ENCODE measurements at places on chromosomes 16 and 17.

- no peak for DNase-seq
These were observed 66.5 kb downstream of the IGF2BP1 start for GRCh38 chr17:49063652-49064051.

DNA sequence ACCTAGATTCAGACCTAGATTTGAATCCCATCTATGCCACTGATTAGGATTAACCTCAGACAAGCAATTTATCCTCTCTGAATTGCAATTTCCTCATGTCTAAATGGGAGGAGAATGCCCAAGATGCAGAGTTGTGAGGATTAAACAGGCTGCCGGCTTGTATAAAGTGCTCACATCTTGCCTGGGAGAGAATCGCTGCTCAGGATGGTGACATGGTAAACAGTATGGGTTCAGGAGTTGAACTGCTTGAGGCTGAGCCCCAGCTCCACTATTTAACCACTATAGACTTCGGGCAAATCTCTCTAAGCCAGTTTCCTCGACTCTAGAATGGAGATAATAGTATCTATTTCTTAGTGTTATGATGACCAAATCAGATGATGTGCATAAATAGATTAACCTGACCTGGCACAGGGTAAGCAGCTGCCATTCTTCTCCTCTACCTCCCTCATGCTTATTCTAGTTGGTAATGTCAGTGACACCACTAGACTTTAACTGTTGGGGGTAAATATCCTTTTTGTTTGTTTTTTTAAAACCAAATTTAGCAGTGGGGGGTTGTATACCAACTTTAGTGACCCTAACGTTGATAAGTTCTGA is 732 bp upstream of the RPL27 start:
- no peak for DNase-seq

GRCh38 chr17:49779739-49780231 is 8.7 kb upstream of the KAT7 start:
- no peak for DNase-seq

DNA sequence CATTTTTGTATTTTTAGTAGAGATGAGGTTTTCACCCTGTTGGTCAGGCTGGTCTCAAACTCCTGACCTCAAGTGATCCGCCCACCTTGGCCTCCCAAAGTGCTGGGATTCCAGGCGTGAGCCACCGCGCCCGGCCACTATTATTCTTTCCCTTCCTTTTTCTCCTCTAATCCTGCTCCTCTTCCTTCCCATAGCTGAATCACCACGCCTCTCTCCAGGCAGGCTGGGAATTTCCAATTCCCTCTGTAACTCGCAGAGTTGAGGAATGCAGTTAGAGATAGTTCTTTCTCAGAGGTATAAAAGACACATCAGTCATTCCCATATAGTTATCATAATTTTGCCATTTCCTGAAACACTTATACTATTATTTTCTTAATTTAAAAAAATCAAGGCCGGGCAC is 11.2 kb downstream of the METTL16 start:
- no peak for DNase-seq

- DNase-seq: no peak
These were observed 64.2 kb downstream of the FOXK2 start for GRCh38 chr17:82583720-82584234.

GRCh38 chr16:22813948-22814710 is at the start of gene HS3ST2:
HS3ST2 (plus strand) TSS chr16:22814162; CDS start chr16:22814611, 449 bp downstream.
- DNase-seq: no peak

GRCh38 chr17:17963694-17964436 is 8.3 kb downstream of the TOM1L2 start:
- no peak for DNase-seq

DNA sequence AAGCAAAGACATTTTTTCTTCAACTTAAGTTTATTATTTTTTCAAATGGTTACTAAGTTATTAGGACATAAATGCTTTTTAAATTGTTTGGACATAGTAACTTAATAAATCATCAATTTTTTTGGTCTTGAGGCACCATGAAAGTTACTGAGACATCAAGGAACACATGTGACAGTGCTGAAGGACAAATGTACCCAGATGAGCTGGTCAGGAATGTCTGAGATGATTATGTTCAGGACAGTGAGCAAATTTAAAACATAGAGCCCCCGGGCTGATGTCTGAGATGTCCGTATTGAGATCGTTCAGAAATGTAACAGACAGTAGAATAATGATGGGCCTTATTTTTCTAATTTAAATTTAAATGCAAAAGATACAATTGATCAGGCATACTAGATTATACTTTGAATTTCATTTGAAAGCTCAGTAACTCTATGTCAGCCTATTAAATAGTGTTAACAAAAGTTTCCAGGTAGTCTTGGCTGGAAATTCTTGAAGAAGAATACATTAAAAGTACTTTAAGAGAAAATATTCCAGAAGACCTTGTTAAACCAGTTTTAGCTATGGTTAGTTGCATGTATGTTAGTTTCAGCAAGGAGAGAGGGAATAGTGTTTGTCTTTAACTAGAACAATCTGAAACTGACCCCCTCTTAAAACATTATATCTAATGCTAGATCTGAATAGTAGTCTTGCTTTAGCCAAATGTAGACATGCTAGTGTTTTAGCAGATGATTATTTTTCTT is 36.4 kb downstream of the SEC14L1 start:
- DNase-seq: no peak

DNA sequence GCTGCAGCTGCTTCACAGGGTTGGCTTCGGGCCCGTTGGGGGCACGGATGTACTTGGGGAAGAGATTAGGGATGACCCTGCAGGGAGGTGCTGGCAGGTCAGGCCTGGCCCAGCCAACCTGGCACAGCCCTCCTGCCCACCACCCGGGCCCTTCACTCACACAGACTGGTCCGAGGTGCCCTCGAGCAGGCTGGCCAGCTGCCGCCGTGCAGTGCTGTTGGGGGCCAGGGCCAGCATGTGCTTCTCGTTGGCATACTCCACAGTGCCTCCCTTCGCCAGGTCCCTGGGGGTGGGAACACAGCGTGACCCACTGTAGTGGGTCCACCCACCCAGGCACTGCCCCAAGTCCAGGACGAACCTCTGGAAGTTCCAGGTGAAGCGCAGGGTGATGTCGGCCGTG is 9.9 kb downstream of the CTU2 start:
- DNase-seq: no peak

- DNase-seq: no peak
These were observed 1.1 kb downstream of the SLC12A4 start for GRCh38 chr16:67967183-67967957.

DNA sequence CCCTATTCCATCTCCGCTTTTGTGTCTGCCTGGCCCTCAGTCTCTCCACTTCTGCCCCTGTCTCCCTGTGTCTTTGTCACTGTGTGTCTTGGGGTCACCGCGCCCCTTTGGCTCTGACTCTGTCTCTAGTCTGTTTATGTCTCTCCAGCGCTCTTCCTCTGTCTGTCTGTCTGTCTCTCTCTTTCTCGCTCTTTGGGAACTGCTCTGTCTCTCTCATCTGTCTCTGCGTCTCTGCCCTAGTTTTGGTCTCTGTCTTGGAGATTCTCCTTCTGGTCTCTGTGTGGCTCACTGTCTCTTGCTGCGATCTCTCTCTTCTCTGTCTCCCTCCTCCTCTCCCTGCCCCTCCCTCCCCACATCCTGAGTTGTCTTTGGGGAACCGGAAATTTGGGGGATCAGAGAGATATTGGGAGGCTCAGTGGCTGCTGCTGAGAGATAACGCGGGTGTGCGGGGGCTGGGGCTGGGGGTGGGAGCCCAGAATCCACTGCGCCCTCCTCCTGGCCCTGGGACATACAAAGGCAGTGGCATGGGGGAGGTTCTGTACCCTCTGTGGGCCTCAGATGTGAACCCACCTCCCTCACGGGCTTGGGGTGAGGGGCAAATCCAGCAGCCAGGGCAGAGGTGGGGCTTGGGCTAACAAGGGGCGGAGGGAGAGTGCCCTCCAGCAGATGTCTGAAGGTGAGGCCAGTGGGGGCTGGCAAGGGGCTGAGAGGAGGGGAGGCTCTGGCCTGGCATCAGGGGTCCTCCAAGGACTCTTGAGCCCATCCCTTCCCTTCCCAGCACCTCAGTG is 24.4 kb downstream of the LAT start:
- DNase-seq: no peak

GRCh38 chr16:75306099-75306762 is 54.8 kb upstream of the BCAR1 start:
- no peak for DNase-seq

- DNase-seq: no peak
These were observed 246.1 kb downstream of the SLC39A11 start for GRCh38 chr17:72846399-72846798.

DNA sequence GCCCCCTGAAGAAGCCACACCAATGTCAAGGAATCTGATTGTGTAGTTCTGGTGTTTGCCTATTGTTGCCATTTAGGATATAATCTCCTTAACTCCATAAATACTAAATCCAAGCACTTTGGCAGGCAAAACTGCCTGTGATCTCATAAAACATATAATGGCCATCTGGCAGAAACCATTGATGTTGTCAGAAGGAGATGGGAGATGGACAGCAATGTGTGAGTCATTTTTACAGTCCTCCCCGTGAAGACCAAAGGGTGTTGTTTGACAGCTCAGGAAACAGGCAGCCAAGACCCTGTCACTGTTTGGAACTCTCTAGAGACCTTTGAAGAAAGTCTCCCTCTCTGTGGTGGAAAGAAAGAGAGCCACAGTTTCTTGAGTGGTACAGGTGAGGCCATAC is 454.1 kb downstream of the HS3ST3B1 start:
- DNase-seq: no peak

DNA sequence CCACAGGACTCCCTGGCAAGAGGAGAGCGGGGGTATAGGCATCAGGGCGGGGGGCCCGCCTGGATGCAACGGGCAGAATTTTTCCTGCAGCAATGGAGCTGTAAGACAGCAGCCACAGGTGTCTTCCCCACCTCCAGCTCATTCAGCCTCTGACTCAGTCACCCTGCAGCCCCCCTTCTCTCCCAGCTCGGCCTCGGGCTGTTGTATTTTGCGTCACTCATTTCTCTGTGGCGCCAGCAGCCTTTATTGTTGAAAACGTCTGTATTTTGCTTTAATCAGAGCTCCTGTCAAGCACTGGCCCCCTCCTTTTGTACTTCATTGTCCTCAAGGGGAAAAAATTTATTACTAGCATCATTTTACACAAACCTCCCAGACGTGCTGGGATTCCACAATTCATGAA is 117.7 kb downstream of the WSCD1 start:
- no peak for DNase-seq

DNA sequence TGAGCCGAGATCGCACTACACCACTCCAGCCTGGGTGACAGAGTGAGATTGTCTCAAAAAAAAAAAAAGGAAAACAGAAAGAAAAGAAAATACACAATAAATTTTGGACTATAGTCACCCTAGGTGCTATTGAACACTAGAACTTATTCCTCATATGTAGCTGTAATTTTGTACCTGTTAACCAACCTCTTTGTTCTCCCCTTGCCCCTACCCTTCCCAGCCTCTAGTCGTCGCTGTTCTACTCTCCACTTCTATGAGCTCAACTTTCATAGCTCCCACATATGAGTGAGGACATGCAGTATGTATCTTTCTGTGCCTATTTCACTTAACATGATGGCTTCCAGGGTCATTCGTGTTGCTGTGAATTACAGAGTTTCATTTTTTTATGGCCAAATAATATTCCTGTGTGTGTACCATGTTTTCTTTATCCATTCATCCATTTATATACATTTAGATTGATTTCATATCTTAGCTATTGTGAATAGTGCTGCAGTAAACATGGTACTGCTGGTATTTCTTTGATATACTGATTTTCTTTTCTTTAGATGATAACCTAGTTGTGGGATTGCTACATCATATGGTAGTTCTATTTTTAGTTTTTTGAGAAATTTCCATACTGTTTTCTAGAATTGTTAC is 28.3 kb downstream of the VPS35L start:
- DNase-seq: no peak

DNA sequence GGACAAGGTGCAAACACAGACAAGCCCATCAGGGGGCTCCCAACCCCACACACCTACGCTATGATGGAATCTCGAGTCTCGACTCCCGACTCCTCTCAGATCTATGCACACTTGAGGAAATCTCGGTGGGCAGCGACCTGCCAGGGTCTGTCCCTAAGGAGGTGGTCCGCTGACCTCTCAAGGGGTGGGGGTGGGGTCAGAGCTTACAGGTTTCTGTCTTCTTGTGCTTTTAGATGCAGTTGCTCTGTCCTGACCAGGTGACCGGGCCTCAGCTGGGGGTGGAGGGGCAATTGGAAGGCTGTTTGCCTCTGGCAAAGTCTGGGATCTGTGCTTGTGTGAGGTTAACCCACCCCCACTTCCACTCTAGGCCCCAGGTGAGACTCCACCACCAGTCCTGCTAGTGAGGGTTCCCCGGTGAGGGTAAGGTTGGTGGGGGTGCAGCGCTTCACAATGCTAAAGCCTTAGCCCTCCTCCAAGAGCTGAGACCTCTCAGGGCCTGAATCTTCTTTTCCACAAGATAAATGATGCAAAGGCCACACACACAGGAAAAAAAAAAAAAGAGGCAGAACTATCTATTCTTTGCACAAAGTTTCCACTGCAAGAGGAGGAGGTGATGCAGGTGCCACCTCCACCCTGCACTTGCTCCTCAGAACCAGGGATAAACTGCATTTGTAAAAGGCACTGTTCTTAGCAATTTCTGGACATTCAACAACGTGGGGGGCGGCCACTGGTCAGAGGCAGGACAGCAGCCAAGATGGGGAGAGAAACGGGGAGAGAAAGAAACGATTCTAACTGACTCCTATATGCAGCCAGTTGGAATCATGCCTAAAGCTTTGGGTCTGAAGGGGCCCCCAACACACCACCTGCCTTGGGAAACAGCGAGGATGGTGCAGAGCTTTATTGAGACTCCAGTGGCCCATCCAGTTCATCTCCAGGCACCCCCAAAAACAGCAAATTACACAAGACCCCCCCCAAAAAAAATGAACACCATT is 4.1 kb downstream of the CISD3 start:
- DNase-seq: no peak

DNA sequence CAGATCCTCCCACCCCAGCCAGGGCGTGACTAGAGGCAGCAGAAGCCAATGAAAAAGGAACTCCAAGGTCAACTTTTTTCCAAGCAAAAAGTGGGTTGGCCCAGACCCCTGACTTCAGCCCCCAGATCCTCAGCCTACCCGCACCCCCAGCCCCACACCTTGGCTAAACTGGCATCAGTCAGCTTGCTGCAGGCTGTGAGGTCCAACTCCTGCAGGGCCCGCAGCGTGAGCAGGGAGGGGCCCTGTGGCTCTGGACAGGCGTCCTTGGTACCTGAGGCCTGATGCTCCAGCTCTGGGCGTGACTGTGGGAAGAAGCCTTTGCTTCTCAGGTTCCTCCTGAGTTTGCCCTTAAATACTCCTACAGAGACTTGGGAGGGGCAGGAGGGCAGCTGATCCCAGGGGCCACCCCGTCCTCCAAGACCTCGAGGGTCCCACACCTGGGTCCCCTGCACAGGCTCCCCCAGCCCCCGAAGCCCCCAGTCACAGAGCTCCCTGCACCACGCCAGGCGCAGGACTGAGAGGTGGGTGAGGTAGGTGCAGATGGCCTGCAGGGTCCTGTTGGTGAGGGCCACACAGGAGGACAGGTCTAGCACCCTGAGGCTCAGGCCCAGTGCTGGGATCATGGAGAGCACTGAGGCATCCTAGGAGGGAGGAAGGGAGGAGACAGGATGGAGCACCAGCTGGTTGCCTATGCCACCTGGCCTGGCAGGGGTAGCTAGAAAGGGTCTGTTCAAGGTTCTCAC is 9.4 kb downstream of the ELMO3 start:
- DNase-seq: no peak

- no peak for DNase-seq
These were observed 104.4 kb downstream of the SHISA9 start for GRCh38 chr16:13005721-13006247.

GRCh38 chr16:22743401-22743800 is 70.6 kb upstream of the HS3ST2 start:
- DNase-seq: no peak

GRCh38 chr16:3133844-3134243 is 985 bp upstream of the ZNF213 start:
- no peak for DNase-seq

All from stimulated activated CD4-positive, alpha-beta T cell treated with anti-CD3 and anti-CD28 coated beads, Interleukin-1b, Interleukin-23, amount 100 ng/mL, for 1 hour (primary cell).